ENCODE measurements at places on chromosomes 3 and 15. TPM values are rescaled to one million over a fixed set of nuclear protein-coding genes. Genes with fewer than 3 reads are reported as not detected.

GRCh38 chr3:53361852-53362251 is 14.5 kb upstream of the DCP1A start:
- DNase-seq = no peak

DNA sequence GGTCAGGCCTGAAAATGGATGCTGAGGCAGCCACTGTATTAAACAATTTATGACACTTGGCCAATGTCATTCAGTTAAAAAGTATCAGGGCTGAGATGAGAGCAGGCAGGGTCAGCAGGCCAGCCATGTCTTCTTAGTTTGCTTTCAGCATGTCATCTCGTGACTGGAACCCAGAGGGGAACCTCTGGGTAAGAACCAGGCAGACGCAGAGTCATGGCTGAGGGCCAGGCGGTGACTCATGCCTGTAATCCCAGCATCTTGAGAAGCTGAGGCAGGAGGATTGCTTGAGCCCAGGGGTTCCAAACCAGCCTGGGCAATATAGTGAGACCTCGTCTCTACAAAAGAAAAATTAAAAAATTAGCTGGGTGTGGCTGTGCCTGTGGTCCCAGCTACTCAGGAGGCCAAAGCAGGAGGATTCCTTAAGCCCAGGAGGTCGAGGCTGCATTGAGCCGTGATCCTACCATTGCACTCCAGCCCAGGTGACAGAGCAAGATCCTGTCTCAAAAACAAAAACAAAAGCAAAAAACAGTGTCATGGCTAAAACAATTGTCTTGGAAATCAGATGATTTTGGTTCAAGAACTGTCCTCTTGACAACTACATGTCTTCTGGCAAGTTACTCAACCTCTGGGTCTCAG is 11.7 kb downstream of the BCL2L10 start:
- peak; percentile 59 for DNase-seq

DNA sequence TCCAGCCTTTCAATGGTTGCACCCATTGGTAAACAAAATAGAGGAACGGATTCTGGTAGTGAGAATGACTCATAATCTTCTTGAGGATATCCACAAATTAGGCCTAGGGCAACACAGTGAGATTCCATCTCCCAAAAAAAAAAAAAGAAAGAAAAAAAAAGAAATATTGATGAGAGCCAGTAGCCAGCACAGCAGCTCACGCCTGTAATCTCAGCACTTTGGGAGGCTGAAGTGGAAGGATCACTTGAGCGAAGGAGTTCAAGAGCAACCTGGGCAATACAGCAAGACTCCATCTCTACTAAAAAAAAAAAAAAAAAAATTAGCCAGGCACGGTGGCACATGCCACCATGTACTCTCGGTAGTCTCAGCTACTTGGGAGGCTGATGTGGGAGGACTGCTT is 51.9 kb downstream of the DENND4A start:
- DNase-seq = no peak

DNA sequence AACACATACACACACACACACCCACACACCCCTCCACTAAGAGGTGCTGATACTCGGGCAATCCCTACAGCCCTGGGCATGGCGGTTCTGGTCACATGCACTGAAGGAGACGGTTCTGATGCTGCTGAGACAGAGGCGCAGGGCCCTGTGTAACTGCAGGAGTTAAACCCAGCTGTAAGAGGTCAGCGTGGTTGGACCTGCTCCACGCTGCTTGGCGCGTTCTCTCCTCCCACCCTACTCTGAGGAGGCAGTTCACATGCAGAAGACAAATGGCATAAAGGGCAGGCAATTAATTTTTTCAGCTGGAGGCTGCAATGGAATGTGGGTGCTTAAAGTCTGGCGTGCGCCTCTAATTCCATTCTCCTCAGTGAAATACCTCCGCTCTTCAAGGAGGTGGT is 35.2 kb downstream of the GRK7 start:
- DNase-seq = no peak

- DNase-seq = peak; percentile 49
Measured at GRCh38 chr15:28876131-28876844, 9.5 kb upstream of the APBA2 start.

INSYN1 gene
- total RNA-seq = 2.7 TPM

DNA sequence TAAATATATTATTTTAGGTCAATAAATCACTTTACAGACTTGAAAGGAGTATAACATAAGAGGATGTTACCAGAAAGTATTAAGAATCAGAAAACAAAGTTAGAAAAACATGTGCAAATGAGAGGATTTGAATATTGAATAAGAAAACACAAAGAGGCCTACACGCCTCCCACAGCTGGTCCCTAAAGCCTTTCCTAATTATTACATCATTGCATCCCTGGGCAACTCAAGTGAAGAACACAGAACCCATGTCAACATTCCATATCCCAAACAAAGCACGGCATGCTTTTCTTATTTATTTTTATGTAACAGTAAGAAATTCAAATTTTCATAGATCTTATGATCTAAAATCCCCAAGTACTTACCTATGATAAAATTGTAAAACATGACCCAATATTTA is 61.2 kb downstream of the HERC1 start:
- no peak for DNase-seq

DNA sequence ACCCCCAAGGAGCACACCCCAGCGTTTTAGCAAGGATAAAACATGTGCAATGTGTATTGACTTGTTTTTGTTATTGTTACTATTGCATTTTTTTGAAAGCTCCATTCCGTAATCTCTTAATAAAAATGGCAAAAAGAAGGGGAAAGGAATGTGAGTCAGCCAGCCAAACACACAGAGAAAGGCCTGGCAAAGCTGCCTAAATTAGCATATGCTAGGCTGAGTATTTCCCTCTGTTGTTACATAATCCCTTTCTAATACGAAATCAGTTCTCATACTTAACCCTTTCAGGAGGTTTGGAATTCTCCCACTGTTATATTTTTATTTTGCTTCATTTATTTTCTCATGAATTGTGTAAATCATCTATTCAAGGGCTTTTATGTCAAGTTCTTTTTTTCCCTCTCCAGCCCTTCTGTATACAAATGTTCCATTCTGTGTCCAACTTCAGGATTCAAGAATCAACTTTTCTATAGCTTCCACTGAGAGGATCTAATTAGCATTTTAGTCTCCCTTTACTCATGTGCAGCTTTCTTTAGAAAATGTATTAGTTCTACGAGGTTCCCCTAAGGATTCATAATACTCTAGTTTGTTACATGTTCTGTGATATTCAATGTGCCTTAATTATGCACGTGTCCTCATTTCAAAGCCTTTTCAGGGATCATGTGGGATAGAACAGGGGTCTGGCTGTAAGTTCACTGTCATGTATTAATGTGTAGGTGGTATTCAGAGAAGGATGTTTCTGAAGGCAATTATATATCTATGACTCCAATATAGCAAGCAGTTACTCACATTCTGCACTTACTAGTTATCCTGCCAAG is 9.2 kb downstream of the CADM2 start:
- DNase-seq = no peak

BCHE gene
- total RNA-seq = 0.75 TPM

DNA sequence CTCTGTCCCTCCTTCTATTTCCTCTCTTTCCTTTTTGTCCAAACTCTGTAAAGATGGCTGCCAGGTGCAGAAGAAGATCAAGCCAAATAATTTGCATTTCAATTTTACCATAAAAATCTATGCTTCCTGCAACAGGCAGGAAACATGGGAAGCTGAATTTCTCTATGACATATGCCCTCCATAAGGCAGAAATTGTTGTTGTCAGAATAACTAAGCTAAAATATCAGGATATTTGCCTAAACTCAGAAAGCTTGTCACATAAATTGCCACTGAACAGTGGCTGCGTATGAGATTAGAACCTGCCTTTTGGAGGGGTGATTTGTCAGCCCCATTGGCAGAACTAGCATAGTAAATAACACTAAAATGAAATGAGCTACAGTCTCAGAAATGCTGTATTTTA is 288.3 kb upstream of the LMCD1 start:
- DNase-seq = no peak

DNA sequence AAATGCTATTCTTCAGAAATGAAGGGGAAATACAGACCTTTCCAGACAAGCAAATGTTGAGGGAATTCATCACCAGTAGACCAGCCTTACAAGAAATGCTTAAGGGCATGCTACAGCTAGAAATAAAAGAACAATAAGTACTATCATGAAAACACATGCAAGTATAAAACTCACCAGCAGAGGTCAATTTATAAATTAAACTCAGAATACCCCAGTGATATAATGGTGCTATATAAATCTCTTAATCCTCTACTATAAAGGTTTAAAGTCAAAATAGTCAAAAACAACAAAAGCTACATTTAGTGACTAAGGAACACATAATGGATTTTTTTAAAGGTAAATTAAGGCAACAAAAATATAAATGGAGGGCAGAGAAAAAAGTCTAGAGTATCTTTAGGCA is 142.5 kb downstream of the CPNE4 start:
- DNase-seq = no peak

DNA sequence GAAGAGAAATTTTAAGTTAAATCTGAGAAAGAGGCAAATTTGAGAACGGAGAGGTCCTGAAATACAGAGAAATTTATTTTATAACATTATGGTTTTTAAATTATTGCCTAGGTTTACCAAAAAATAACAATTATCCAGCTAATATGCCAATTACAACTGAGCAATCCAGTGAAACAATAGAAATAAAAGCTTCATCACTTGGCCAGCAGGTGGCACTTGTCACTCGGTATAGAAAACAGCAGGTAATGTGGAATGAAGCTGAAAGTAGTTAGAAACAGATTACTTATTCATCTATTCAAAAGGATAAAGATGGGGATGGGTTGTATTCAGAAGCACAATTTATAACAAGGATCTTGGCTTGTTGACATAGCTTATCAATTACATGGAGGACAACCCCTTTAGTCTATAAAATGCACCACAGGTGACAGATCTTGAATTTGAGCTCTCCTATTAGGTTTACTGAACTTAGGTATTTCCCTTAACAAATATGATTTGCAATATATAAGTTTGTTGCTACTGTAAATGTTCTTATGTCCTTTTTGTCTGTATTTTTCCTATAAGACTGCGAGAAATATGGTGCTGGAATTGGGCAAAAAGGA is 70.1 kb upstream of the GUCA1C start:
- DNase-seq = peak; percentile 36
